CD4-positive, alpha-beta T cell treated with Interleukin-4 for 4 hours (primary cell): ENCODE measurements at places on chromosomes 1 and 21.

- no peak for DNase-seq
Measured at GRCh38 chr1:89697383-89697782, 64.5 kb downstream of the LRRC8C start.

DNA sequence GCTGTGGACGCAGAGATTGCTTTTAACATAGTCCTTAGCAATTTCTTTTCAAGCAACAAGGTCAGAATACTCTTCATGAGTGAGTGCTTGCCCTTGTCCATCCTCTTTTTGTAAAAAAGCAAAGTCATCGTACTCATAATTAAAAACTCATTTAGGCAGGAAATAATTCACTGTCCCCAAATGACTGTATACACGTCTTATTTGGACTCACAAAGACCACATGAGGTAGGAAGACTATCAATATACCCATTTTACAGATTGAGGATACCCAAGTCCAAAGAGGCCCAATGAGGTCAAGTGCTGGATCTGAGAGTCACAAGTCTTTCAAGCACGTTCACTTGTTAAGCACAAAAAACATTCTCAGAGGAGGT, 13.2 kb downstream of the ITPKB start:
- DNase-seq: no peak

- no peak for DNase-seq
Measured at GRCh38 chr21:36723371-36723881, 24.5 kb downstream of the SIM2 start.

DNA sequence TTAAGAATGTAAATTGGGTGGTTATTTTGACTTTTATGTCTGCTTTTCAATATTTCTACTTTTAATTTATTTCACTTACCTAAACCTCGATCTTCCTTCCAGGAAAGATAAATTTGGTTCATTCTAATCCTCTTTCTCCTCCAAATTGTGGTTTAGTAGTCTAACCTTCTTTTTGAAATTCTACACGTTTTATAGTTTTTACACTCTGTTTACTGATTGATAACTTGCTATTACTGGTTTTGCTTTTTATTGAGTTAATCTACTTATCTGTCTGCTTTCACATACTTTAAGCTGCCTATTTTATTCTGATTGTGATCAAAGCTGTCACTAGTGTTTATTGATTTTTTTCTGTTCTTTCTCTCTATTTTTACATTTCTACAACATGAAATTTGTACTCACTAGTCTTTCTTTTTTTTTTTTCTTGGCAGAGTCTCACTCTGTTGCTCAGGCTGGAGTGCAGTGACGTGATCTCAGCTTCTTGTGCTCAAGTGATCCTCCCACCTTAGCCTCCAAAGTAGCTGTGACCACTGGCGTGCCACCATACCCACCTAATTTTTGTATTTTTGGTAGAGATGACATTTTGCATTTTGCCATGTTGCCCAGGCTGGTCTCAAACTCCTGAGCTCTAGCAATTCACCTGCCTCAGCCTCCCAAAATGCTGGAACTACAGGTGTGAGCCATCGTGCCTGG, 27.9 kb upstream of the ERRFI1 start:
- DNase-seq: no peak

- DNase-seq: no peak
Measured at GRCh38 chr1:43035821-43036741, 77.4 kb upstream of the SLC2A1 start.

- DNase-seq: no peak
Measured at GRCh38 chr1:116988248-116988647, 13.3 kb upstream of the CD101 start.

DNA sequence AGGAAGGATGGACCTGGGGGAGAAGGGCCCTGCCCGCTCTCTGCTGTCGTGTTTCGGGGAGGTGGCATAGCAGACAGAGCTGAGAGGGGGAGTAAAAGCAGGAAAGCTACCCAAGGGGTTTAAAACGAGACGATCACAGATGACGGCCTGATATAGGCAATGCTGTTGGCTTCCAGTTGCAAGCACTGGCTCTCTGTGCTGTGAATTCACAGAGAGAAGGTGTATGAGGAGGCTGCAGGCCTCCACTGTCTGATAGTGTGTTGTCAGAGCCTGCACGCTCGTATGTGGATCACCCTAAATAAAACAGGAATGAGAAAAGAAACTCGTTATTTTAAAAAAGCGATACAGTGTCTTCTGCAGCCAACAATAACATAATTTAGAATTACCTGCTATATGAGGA, 57.4 kb downstream of the LGR6 start:
- DNase-seq: no peak

GRCh38 chr1:244773513-244773912, 61.9 kb upstream of the COX20 start:
- no peak for DNase-seq

DNA sequence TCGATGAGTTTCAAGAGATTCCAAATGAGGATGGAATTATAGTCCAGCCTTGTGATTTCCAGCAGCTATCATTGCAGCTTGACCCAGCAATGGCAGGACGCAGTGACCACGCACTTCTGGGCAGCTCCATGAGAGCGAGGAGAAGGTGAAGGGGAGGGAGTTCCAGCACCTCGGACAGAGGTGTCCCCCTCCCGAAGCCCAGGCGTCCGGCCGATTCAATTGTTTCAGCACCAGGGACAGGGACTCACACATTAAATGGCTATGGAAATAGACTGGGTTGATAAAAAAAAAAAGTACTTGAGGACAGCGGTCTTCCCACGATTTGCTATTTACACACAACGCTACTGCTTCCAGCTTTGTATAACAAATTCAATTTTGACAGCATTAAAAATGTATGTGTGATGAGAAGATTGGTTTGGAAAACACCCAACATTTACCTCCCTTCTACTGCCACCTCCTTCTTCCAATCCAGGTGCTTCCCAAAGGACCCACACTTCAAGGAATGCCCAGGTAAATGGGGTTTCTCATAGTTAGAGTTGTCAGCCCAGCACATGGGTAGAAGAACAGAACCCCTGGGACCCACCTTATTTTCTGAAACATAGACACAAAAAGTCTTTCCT, 71.8 kb downstream of the DISP3 start:
- DNase-seq: no peak

DNA sequence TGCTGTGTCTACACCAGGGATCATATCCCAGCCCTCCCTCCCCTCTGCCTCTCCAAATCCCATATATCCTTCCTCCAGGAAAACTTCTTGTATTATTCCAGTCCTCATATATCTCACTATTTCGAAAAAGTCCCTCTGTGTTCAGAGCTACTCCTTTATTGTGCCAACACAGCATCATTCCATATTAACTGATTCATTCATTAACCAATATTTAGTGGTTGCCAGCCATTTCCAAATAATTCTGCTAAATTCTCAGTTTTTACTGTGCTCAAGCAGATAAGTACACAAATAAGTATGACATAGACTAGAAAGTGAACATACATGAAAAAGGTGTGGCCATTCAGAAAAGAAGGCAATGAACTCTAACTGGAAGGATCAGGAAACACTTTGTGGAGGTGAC, 241.6 kb upstream of the DUSP10 start:
- DNase-seq: no peak

DNA sequence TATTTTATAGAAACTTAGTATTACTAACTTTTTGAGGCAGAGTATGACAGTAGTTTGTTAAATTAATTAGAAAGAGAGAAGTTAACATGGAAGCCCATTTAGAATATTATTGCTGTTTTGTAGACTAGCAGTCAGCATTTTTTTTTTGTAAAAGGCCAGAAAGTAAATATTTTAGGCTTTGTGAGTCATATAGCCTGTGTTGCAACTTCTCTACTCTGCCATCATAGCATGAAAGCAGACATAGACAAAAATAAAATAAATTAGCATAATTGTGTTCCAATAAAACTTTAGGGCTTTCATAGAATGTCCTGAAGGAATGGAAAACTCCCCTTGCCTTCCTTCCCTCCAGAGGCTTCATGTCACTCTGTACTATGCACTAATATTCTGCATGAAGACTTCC, 12.3 kb upstream of the RGS4 start:
- DNase-seq: no peak

DNA sequence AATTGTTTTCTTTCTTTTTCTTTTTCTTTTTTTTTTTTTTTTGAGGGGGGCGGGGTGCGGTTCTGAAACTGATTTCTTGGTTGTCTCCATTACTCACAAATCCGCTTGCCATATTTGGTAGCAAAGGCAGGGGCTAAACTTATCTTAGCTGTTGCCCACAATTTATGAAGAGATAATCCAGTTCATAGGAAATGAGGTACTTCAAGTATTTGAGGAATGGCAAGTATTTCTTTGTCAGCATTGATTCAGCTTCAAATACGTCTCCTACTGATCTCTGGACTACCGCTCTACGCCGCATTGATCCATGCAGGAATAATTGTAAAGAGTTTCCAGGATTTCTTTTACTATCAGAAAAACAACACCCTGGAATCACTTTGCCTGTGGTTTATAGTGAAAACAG, 289.2 kb upstream of the DPYD start:
- no peak for DNase-seq

DNA sequence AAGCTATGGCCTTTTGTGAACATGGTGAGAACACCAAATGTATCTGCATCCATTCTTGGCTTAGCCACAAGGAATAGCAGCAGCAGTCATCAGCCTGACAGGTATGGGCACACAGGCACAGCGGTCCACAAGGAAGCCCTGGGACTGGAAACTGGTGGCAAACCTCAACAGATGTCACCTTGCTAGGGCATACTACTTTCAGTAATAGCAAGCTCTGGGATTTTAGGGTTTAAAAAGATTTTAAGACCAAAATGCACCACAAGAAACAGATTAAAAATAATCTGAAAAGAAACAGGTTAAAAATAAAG, 9.7 kb upstream of the CADM3 start:
- no peak for DNase-seq

- no peak for DNase-seq
Measured at GRCh38 chr21:10430005-10430404, 91.4 kb upstream of the TPTE start.

DNA sequence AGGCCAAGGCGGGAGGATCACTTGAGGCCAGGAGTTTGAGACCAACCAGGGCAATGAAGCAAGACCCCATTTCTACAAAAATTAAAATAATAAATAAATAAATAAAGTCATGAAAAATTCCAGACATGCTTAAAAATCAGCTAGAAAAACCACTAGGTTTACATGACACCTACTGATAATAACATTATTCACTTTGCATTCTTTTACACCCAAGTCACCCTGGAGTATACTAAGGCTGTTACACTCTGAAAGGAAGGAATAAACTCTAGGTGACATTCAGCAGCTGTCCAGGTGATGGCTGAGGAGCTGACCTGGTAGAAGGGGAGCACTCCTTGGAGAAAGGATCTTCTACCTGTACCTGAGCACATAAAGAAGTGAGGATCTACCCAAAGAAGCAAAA, 179.2 kb downstream of the ZNF281 start:
- DNase-seq: no peak

DNA sequence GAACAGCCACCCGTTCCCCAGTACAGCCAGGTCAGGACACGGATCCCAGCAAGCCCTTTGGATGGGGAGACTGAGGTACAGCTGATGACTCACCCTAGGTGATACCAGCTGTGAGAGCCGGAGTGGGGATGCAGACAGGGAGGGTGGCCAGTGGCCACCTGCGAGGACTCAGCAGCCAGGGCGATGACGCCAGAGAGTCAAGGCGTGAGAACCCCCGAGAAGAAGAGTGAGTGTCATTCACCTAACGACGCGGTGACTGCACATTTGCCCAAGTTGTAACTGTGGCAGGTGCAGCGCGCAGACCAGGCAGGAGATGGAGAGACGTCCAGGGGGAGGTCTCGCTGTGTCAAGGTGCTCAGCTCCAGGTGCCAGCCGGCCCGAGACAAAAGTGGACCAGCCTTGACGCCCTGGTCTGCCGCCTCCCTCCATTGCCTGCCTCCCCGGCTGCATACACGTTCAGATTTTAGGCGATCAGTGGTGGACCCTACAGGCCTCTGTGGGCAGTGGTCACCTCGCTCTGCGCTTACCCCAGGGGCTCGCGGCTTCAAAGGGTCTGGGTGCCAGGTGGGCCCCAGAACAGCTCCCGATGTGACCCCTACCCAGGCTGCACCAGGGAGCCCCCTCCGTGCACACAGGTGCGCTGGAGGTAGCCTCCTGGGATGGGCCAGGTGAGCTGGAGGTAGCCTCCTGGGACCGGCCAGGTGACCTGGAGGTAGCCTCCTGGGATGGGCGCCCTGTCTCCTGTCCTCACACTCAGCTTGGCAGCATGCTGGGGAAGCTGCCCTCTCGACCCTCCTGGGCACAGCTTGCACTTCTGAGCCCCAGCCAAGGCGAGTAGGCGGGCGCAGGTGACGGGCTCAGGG, 11.9 kb downstream of the LRRC3 start:
- no peak for DNase-seq

DNA sequence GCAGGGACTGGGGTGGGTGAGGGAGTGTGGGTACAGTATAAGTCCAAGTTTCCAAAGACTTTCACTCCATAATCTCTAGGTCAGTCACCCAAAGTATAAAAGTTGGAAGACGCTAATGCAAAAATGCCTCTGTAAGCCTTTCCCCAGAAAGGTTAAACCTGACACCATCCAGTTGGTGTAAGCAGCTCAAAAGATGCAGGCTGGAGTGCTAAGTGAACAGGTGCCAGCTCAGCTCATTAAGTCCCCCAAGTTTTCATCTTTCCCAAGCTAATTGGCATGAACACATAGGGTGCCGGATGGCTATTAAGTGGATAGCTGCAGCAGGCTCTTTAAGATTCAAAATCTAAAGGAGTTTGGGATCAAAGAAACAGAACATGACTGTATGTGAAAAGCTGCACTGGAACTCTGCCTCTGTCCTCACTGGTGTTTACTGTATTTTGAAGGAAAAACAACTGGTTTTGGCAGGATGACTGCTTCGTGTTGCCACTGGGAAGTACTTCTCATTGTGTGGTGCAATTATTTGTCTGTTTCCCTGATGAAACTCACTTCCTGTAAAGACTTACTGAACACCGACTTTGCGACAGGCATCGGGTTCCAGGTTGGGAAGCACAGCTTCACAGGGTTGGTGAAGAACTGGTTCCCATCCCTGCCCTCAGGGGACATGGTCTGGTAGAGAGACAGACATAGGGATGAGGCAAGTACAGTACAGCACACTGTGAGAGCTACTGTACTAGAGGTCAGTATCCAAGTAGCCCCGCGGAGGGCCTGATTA, 152.7 kb downstream of the DAB1 start:
- no peak for DNase-seq

GRCh38 chr1:116889380-116889779, 20.3 kb upstream of the PTGFRN start:
- no peak for DNase-seq

DNA sequence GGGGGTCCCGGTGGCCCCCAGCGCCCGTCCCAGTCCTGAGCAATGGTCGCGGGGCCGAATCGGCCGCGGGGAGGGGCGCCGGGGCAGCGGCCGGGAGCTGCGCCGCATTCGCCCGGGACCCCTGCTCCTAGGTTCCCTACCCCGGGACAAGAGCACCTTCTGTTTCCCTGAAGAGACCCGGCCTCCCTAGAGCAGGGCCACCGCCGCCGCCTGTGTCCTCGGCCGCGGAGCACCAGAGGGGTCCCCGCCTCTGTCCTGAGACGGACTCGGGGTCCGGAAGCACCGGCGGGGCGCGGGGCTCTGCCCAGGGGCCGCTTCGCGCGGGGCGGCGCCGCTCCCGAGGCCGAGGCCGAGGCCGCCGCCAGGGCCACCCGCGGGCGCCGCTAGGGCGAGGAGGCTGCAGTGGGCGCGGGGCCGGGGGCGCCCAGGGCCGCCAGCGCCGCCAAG, 157.9 kb downstream of the CASZ1 start:
- DNase-seq: no peak

GRCh38 chr1:195872376-195872775, 735.9 kb downstream of the KCNT2 start:
- DNase-seq: no peak
